Endodermal cell (in vitro differentiated cells): ENCODE measurements at places on chromosomes 3 and 15. TPM values are rescaled to one million over a fixed set of nuclear protein-coding genes. Genes with fewer than 3 reads are reported as not detected.

Gene ARL8B
- 36.2 and 37.3 TPM in 2 replicates for total RNA-seq

Gene BTLA
- not detected in 2 replicates for total RNA-seq

Gene ATP2B2
- total RNA-seq, result 0.07 and 0.09 TPM in 2 replicates

Gene GRK7
- not detected in 2 replicates for total RNA-seq

Gene SUCNR1
- not detected in 2 replicates for total RNA-seq

Gene SERPINI2
- total RNA-seq, result 0.45 TPM in 1 of 2 replicates, not detected in the other

Gene RCN2
- total RNA-seq, result 150 and 151 TPM in 2 replicates

- H3K4me3 ChIP-seq, result no peak overlapping the region
- no peaks in the 10 kb centered on the region for H3K27me3 ChIP-seq
- no peak overlapping the region for H3K27ac ChIP-seq
- no peaks in the 10 kb centered on the region for H3K36me3 ChIP-seq
- H3K4me1 ChIP-seq, result no peaks in the 10 kb centered on the region
These were observed 244.6 kb upstream of the WNT5A start for GRCh38 chr3:55731741-55732140.

GRCh38 chr15:52579852-52580251 is 11.0 kb upstream of the ARPP19 start:
- no peaks in the 10 kb centered on the region for H3K36me3 ChIP-seq
- no peaks in the 10 kb centered on the region for H3K27me3 ChIP-seq
- no peak overlapping the region for H3K4me3 ChIP-seq
- no peaks in the 10 kb centered on the region for H3K4me1 ChIP-seq

- H3K27me3 ChIP-seq, result no peaks in the 10 kb centered on the region
- no peaks in the 10 kb centered on the region for H3K4me1 ChIP-seq
- no peaks in the 10 kb centered on the region for H3K36me3 ChIP-seq
- H3K4me3 ChIP-seq, result no peak overlapping the region
- no peak for DNase-seq
- no peak overlapping the region for H3K27ac ChIP-seq
These were observed 37.6 kb upstream of the SFMBT1 start for GRCh38 chr3:53083521-53083920.

DNA sequence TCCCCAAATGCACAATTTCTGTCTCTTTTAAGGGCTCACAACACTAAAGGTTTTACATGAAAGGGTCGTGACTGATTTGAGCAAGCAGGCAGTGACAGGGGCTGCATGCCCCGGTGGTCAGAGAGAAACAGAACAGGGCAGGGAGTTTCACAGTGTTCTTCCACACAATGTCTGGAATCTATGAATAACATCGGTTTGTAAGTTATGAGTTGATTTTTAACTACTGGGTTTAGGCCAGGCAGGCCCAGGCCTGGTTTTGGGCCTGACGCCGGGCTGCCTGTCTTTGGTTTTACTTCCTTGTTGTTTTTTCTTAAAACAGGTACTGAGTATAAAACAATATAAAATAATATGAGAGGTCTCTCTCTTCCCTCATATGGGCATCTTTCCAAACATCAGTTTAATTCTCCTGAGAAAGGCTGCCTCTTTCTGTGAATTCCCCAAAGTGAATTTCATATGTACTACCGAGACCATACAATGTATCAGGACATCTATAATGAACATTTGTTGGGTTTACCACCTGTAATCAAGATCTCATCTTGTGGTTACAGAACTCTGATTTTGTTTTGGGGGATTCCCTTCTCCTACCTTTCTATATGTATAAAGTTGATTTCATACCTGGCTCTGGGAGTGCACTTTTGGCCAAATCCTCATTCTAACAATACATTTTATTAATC is 74.4 kb downstream of the CD200 start:
- no peaks in the 10 kb centered on the region for H3K4me1 ChIP-seq
- DNase-seq, result no peak
- no peaks in the 10 kb centered on the region for H3K36me3 ChIP-seq
- H3K27ac ChIP-seq, result no peak overlapping the region

DNA sequence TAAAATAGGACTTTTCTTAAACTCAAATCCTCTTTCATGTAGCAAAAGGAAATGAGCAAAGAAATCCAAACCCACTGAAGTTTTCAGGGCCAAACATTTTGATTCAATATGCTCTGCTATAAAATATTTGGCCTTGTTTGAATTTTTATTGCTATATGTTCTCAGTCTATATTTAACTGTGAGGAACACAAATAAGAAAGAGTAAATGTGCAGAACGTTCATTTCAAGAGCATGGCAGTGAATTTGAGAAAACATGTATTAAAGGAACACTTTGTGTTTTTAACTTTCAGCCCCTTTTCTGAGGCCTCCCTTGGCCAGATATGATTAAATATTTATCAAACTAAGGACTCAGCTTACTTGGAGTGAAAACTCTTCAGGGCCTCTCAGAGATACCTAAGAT is 124.7 kb upstream of the CCNL1 start:
- no peaks in the 10 kb centered on the region for H3K27me3 ChIP-seq
- DNase-seq, result no peak
- H3K36me3 ChIP-seq, result no peaks in the 10 kb centered on the region
- no peaks in the 10 kb centered on the region for H3K4me1 ChIP-seq
- no peak overlapping the region for H3K27ac ChIP-seq

- DNase-seq, result no peak
- H3K27me3 ChIP-seq, result no peaks in the 10 kb centered on the region
- H3K4me1 ChIP-seq, result no peaks in the 10 kb centered on the region
These were observed 28.5 kb upstream of the MYO5C start for GRCh38 chr15:52324109-52324508.

- H3K4me3 ChIP-seq, result no peak overlapping the region
- H3K36me3 ChIP-seq, result no peaks in the 10 kb centered on the region
- no peak for DNase-seq
- no peaks in the 10 kb centered on the region for H3K27me3 ChIP-seq
These were observed 56.3 kb downstream of the PPARG start for GRCh38 chr3:12345141-12345561.

- no peaks in the 10 kb centered on the region for H3K4me1 ChIP-seq
- H3K4me3 ChIP-seq, result no peak overlapping the region
- H3K27ac ChIP-seq, result no peak overlapping the region
- no peaks in the 10 kb centered on the region for H3K27me3 ChIP-seq
- no peak for DNase-seq
These were observed 50.7 kb upstream of the SLC2A2 start for GRCh38 chr3:171077261-171077660.

- DNase-seq, result no peak
- no peaks in the 10 kb centered on the region for H3K36me3 ChIP-seq
- H3K4me3 ChIP-seq, result no peak overlapping the region
- no peaks in the 10 kb centered on the region for H3K27me3 ChIP-seq
- H3K27ac ChIP-seq, result no peak overlapping the region
- no peaks in the 10 kb centered on the region for H3K4me1 ChIP-seq
These were observed 1066.5 kb downstream of the PLOD2 start for GRCh38 chr3:145094355-145094941.

DNA sequence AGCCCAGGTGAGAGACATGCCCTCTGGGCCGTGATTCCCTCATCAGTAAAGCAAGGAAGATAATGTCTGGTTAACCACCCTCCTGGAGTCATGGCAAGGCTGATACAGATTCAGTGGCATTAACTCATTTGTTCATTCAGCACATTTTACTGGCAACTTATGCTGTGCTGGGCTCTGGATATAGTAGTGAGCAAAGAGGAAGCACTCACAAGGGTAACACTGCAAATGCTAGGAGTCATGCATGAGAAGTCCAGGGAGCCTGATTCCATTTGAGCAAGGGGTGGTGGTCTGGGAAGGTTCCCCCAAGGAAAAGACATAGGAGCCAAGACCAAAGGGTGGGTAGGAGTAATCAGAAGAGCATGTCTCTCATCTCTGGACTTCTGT is 50.2 kb downstream of the SMAD3 start:
- DNase-seq, result no peak
- H3K27me3 ChIP-seq, result no peaks in the 10 kb centered on the region
- no peak overlapping the region for H3K4me3 ChIP-seq
- no peak overlapping the region for H3K27ac ChIP-seq
- peaks cover 11% of the 10 kb centered on the region for H3K36me3 ChIP-seq

DNA sequence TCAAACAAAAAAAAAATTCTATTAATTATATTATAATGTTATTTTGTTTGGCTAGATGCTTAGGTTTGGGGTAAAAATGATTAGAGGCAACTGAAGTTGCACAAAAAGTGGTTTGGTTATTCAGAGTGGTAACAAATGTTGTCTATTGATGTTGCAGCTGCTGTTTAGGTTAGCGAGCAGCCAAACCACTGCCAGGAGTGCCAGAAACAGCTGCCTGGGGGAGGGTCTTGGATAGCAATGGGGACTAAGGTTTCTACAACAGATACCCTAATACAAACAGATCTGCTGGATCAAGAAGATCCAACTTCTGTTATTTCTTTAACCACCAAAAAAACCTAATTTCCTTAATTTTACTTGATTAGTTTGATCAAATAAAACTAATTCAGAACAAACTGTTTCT is 26.6 kb downstream of the BTLA start:
- H3K4me3 ChIP-seq, result no peak overlapping the region
- no peaks in the 10 kb centered on the region for H3K27me3 ChIP-seq
- H3K36me3 ChIP-seq, result no peaks in the 10 kb centered on the region
- no peaks in the 10 kb centered on the region for H3K4me1 ChIP-seq

DNA sequence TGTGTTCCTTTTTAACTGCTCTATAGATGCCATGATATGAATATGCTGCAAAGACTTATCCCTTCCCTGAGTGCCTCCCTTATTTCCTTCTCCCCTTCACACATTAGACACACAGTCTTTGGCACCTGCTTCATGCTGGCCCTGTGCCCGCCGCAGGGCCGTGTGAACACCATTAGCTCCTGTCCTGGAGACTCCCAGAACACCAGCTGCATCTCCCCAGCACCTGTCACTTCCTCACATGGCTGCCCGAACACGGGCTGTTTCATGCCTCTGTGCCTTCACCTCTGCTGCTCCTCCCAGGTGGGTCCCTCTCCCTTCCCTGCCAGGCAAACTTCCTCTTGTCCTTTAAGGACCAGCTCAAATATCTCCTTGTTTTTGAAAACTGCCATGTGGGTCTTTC is 40.5 kb upstream of the SEC13 start:
- H3K27me3 ChIP-seq, result no peaks in the 10 kb centered on the region
- H3K4me1 ChIP-seq, result no peaks in the 10 kb centered on the region
- H3K36me3 ChIP-seq, result no peaks in the 10 kb centered on the region

GRCh38 chr3:45656575-45657363 is 32.4 kb upstream of the SACM1L start:
- H3K4me1 ChIP-seq, result no peaks in the 10 kb centered on the region
- no peak overlapping the region for H3K27ac ChIP-seq
- no peaks in the 10 kb centered on the region for H3K27me3 ChIP-seq

DNA sequence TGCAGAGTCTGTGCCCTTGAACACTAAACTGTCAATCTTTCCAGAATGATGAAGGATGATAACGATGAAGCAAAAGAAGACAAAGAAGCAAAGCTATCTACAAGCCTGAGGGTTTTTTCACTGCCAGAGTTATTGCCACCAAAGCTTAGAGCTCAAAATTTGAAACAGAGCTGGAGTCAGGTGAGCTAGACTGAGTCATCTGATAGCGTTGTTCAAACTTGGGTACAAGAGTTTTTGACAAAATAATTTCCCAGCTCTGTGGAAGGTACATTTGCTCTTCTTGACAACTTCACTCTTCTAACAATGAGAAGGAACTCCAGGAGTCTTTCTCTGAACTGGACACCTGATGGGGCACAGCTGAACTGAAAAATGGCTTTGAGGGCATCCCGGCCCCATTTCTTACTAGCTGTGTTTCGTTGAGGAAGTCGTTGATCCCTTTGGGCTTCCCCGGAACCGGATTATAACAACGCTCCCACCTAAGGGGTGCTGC is 715 bp downstream of the MCCC1 start:
- H3K36me3 ChIP-seq, result peaks cover 2% of the 10 kb centered on the region
- H3K4me3 ChIP-seq, result peak overlapping the region; percentile 81
- DNase-seq, result no peak
- no peak overlapping the region for H3K27ac ChIP-seq

- no peaks in the 10 kb centered on the region for H3K27me3 ChIP-seq
- no peak for DNase-seq
- no peak overlapping the region for H3K27ac ChIP-seq
- H3K4me1 ChIP-seq, result no peaks in the 10 kb centered on the region
These were observed 113.5 kb downstream of the VPS13C start for GRCh38 chr15:61946778-61947177.

- no peak overlapping the region for H3K4me3 ChIP-seq
- no peak for DNase-seq
- H3K27me3 ChIP-seq, result peaks cover 6% of the 10 kb centered on the region
- H3K4me1 ChIP-seq, result no peaks in the 10 kb centered on the region
These were observed 3.7 kb upstream of the RHOV start for GRCh38 chr15:40877694-40878093.

DNA sequence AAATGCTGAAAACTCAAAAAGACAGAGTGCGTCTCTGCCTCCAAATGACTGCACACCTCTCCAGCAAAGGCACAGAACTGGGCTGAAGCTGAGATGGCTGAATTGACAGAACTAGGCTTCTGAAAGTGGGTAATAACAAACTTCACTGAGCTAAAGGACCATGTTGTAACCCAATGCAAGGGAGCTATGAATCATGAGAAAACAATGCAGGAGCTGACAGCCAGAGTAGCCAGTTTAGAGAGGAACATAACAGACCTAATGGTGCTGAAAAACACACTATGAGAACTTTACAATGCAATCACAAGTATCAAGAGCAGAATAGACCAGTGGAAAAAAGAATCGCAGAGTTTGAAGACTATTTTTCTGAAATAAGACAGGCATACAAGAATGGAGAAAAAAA is 10.1 kb upstream of the AVEN start:
- no peaks in the 10 kb centered on the region for H3K36me3 ChIP-seq
- no peaks in the 10 kb centered on the region for H3K27me3 ChIP-seq
- H3K4me3 ChIP-seq, result no peak overlapping the region
- DNase-seq, result no peak
- H3K27ac ChIP-seq, result no peak overlapping the region

- H3K27ac ChIP-seq, result no peak overlapping the region
- no peaks in the 10 kb centered on the region for H3K4me1 ChIP-seq
- DNase-seq, result no peak
- H3K4me3 ChIP-seq, result no peak overlapping the region
These were observed 38.2 kb downstream of the CDIN1 start for GRCh38 chr15:36617529-36618196.

GRCh38 chr3:79111375-79112052 is 656.3 kb downstream of the ROBO1 start:
- no peak for DNase-seq
- no peak overlapping the region for H3K27ac ChIP-seq
- H3K36me3 ChIP-seq, result no peaks in the 10 kb centered on the region
- no peaks in the 10 kb centered on the region for H3K4me1 ChIP-seq

DNA sequence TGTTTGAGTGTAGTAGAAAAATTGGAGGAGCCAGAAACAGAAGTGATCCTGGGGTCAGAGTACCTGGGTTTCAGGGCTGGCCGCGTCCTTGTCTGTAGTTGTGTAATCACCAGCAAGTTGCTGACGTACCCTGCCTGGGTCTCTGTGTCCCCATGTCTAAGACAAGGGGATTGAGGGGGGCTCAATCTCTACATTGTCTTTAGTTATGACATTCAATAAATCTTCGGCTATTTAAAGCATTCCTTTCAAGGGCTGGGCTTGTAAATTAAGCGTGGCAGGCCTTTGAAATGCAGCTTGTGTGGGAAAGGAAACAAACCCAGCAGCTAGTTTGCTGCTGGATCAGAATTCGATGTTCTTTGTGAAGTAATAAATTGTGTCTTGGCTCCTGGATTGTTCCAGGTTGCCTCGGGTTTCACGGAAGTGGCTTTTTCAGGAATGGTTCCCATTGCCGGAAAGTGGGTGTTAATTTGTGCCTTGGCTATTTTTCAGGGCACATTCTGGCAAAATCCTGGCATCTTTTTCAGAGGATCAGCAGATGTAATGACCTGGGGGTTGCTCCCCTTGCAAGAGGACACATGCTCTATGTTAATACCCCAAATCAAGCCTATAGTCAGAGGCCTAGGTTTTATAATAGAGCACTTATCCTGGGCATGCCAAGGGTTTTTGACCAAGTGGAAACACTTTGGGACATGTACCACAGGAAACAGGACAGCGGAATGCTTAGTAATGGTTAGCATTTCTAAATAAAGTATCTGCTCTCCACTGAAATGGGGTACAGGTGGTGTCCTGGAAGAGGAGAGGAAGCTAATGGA is 294.8 kb upstream of the NR2E3 start:
- H3K4me1 ChIP-seq, result peaks cover 7% of the 10 kb centered on the region
- peak overlapping the region; percentile 3 for H3K27ac ChIP-seq
- H3K27me3 ChIP-seq, result no peaks in the 10 kb centered on the region
